ENCODE measurements at places on chromosomes 4 and X. TPM values are rescaled to one million over a fixed set of nuclear protein-coding genes. Genes with fewer than 3 reads are reported as not detected.
A peak's percentile ranks its signal among the peaks of the same experiment; 100 is the strongest.

PRRG3 gene
- total RNA-seq, result 0.96 TPM

ANAPC4 gene
- 24.8 TPM for total RNA-seq

- no peaks in the 10 kb centered on the region for H3K27me3 ChIP-seq
- no peaks in the 10 kb centered on the region for H3K4me1 ChIP-seq
- H3K27ac ChIP-seq, result no peak overlapping the region
- H3K4me3 ChIP-seq, result no peak overlapping the region
- DNase-seq, result no peak
These were observed 81.0 kb upstream of the IL2 start for GRCh38 chr4:122537388-122538135.

DNA sequence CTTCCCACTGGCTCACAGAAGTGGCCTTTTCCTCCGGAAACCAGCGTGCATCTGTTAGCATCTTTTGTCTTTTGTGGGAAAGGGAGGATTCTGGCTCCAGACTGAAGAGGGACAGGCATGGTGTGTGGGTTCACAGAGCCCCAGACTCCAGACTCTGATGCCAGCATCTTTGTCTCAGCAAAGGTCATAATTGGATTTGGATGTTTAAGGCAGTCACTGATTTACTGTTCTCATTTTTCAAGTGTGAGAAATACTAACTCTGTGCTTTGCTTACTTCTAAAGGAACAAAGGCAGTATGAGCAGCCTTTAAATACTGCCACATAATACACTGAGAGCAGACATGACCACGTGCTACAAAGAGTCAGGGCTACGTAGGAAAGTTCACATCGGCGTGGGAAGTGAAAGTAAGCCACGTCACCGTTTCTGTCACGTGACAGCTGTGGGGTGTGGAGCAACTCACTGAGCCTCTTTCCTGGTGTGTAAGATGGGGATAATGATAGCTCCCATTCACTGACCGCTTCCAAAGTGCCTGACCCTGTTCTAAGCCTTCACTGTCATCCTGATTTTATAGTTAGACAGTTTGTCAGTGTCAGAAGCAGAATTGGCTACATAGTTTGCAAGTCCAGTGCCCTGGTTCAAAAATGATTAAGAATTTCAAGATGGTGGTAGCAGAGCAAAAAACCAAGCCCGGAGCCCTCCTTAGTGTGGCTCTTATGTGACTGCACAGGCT lies 24.8 kb upstream of the TMSB4X start:
- no peaks in the 10 kb centered on the region for H3K27me3 ChIP-seq
- peaks cover 3% of the 10 kb centered on the region for H3K4me1 ChIP-seq
- DNase-seq, result peak; percentile 88
- no peaks in the 10 kb centered on the region for H3K36me3 ChIP-seq
- no peak overlapping the region for H3K4me3 ChIP-seq
- peak overlapping the region; percentile 62 for H3K27ac ChIP-seq

GRCh38 chr4:54553001-54553400 lies 104.8 kb upstream of the KIT start:
- DNase-seq, result no peak
- H3K4me1 ChIP-seq, result no peaks in the 10 kb centered on the region
- H3K36me3 ChIP-seq, result no peaks in the 10 kb centered on the region

GRCh38 chrX:3697701-3698279 lies 15.7 kb downstream of the PRKX start:
- DNase-seq, result no peak
- H3K4me1 ChIP-seq, result no peaks in the 10 kb centered on the region
- H3K36me3 ChIP-seq, result no peaks in the 10 kb centered on the region

- no peak overlapping the region for H3K4me3 ChIP-seq
- no peaks in the 10 kb centered on the region for H3K4me1 ChIP-seq
- DNase-seq, result no peak
These were observed 129.1 kb downstream of the FBXO8 start for GRCh38 chr4:174154215-174154854.

- no peaks in the 10 kb centered on the region for H3K27me3 ChIP-seq
- DNase-seq, result no peak
- no peak overlapping the region for H3K27ac ChIP-seq
- H3K4me1 ChIP-seq, result no peaks in the 10 kb centered on the region
- no peak overlapping the region for H3K4me3 ChIP-seq
These were observed 55.3 kb upstream of the CXCL8 start for GRCh38 chr4:73685052-73685451.

YY2 gene
- 0.66 TPM for total RNA-seq

DNA sequence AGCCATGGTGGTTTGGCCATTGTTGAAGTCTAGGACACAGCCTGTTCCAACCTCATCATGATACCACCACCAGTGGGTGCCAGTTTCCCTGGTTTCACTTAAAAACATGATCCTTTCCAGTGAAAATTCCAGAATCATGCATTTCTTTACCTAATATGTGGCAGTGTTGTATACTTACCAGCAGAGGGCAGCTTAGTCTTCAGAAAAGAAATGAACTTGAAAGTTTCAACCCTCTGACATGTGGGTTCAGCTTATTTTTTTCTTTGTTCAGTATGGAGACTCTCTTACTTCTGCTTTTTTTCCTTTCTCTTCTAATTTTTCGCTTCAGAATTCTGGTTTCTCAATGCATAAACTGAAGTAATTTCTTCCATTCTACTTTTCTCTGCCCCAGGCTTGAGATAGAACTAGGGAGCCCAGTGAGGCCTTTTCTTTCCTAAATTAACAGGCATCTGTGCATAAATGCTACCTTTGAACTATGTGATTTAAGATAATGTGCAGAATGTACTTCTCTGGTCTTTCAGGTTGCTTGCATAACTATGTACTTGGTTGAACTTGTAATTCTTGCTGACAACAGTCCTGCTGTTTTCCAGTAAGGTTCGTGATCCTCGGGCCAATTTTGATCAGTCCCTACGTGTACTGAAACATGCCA lies 10.7 kb downstream of the LIAS start:
- DNase-seq, result peak; percentile 46
- H3K4me1 ChIP-seq, result no peaks in the 10 kb centered on the region
- no peak overlapping the region for H3K4me3 ChIP-seq

DNA sequence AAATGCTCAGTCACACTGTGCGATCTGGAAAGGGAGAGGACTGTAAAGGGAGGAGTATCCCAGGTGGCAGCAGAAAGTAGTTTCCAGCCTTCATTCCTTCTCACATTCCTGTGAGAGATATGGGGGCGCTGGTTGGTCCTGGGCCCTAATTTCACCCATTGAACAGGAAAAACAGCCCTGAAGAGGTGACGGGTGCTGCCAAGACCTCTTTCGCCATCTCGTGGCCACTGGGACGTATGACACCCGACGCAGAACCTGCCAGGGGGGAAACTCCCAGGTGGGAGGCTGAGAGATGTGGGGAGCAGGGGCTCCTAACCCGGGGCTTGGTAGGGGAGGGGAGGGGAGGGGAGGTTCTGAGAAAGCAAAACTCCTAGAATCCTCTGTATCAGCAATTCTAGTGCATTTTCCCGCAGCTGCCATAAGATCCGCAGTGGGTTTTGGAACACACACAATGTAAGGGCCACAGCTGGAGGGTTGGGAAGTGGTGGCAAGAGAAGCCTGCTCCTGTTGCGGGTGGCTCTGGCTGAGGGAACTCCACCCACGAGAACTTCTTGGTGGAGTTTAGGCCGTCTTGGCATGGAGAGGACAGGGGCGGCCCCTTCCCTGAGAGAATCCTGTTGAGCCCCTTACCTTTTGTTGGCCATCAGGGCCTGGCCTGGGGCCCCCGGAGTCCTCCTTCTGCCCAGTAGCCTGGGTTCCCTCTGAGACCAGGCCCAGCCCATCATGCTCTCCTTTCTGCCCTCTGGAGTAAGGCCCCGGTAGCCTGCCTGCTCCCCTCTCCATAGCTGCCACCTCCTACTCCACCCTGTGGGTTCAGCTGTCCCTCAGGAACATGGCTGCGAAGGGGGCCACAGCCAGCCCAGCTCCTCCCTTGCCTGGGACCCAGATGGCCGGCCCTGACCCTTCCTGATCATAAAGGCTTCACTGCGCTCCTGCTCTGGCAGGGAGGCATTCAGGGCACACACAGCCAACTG lies 134.1 kb downstream of the OR13H1 start:
- no peaks in the 10 kb centered on the region for H3K27me3 ChIP-seq
- H3K4me1 ChIP-seq, result no peaks in the 10 kb centered on the region
- H3K4me3 ChIP-seq, result no peak overlapping the region
- no peak overlapping the region for H3K27ac ChIP-seq
- peak; percentile 28 for DNase-seq

- no peak overlapping the region for H3K27ac ChIP-seq
- H3K4me1 ChIP-seq, result no peaks in the 10 kb centered on the region
- no peak overlapping the region for H3K4me3 ChIP-seq
- H3K27me3 ChIP-seq, result no peaks in the 10 kb centered on the region
- DNase-seq, result no peak
- peaks cover 4% of the 10 kb centered on the region for H3K36me3 ChIP-seq
These were observed 102.0 kb downstream of the FNIP2 start for GRCh38 chr4:158870626-158871334.

MAGEA4 gene
- not detected for total RNA-seq

PDE6B gene
- 2.3 TPM for total RNA-seq

DNA sequence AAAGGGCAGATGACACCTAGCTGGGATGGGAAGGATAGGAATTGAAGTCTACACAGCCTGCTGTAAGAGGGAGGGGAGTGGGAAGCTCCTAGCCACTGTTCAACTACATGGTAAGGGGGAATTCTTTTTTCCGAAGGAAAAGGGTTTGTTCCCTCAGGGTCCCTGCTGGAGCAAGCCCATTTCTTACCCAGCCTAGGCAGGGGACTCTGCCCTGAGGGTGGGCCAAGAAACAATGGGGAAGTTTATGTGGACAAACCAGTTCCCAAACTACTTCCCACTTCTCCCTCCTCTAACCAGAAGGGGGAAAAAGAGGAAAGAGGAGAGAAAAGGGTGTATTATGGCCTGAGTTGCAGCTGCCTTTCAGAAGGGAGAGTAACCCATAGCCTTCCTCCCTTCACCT lies 13.5 kb upstream of the VSIG4 start:
- H3K4me3 ChIP-seq, result no peak overlapping the region
- no peaks in the 10 kb centered on the region for H3K36me3 ChIP-seq
- DNase-seq, result no peak
